ENCODE measurements at places on chromosomes 16 and 17. TPM values are rescaled to one million over a fixed set of nuclear protein-coding genes. Genes with fewer than 3 reads are reported as not detected.

MTHFSD gene
- total RNA-seq, result 6.3 TPM

FMNL1 gene
- 0.21 TPM for total RNA-seq

KLHL10 gene
- total RNA-seq, result not detected

ANKFN1 gene
- total RNA-seq, result 0.32 TPM

OR2C1 gene
- total RNA-seq, result not detected

SHISA6 gene
- total RNA-seq, result not detected

TP53TG3C gene
- total RNA-seq, result not detected

FDXR gene
- 42.4 TPM for total RNA-seq

PKMYT1 gene
- 13.8 TPM for total RNA-seq

PPY gene
- 1.3 TPM for total RNA-seq

EXOC7 gene
- 145 TPM for total RNA-seq

CES3 gene
- total RNA-seq, result 1.5 TPM

KRTAP4-7 gene
- total RNA-seq, result not detected

BAIAP3 gene
- total RNA-seq, result 1.2 TPM

SNAI3 gene
- not detected for total RNA-seq

Measured in SK-MEL-5 (cell line).